ENCODE measurements at places on chromosomes 1 and 21.

DNA sequence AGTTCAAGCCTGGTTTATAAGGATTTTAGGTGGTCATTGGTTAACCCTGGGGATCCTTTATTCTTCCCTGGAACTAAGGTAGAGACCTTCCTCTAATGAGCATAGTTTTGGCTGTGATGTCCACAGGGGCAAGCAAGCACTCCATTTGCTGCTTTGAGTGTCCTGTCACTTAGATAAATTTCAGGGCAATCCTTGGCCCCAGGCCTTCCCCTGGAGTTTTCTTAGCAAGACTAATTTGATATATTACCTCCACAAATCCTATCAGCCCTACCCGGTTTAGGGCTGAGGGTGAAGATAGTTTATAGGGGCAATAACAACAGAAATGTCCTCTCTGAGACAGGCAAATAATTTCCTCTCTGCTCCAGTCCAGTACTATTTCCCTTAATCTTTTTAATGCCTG, 166.6 kb downstream of the CYYR1 start:
- no peak for DNase-seq

- no peak for DNase-seq
These were observed 214 bp downstream of the NCAM2 start for GRCh38 chr21:20998456-20998789.

DNA sequence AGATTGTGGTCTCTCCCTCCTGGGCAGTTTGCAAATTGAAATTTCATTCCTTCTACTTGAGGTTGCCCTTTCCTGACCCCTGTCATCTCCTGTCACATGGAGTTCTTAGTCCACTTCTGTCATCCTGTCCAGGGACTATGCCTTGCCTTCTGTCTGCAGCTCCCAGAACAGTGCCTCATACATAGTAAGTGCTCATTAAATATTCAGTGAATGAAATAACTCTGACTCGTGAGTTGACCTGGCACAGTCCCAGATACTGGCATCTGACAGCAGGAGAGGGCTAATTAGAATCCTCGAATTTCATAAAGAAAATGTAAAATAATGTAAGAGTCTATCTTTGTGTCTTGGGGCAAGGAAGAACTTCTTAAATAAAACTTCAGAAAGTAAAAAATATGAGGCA, 50.8 kb downstream of the CNIH3 start:
- no peak for DNase-seq

DNA sequence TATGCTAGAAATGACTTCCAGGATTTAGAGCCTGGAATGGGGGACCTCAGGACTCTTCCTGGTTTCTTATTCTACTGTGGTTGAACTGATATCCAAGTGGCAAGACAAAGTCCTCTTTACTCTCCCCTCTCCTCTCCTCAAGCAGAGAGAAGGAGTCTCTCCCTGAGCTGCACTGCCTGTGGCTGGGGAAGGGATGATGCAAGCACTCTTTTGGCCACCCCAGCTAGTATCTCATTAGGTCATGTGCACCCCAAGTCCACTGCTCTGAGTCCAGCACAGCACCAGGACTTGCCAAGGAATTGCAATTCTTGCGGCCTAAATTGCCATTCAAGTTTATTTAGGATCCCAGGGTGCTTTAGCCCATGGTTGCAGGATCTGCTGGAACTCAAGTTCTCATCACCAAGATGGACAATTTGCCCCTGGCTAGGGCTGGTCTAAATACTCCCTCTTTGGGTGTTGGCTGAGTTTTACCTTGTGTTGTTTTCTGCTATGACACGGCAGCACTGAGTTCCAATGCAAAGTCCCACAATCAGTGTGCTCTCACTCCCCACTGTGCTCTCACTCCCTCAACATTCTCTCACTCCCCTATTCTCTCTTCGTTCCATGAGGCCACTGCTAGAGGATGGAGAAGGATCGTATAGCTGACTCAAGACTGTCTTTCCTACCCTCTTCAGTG, 172.2 kb downstream of the TM2D1 start:
- no peak for DNase-seq

GRCh38 chr1:21517161-21517589, 8.0 kb downstream of the ALPL start:
- DNase-seq, result no peak

GRCh38 chr1:155120253-155120652, 7.4 kb upstream of the EFNA1 start:
- no peak for DNase-seq

- DNase-seq, result no peak
These were observed 21.4 kb upstream of the CPT2 start for GRCh38 chr1:53174971-53175913.

DNA sequence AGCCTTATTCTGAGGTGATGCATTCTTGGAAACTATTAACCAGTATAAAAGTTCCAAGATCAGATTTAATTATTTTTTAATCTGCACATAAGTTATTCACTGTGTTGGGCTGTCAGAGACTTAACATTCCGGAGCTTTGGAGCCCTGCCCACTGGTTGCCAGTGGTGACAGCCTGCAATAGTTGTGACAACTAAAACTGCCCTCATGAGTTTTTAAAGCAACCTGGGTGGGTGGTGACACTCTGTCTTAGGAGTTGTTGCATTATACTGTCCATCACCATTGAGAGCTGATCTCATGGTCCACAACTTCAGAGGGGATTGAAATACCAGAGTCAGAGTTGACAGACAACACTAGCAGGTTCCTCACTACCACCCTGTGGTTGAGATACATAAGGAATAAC, 653.9 kb upstream of the USP24 start:
- no peak for DNase-seq
